Thyroid gland (tissue), 4 donors: ENCODE measurements at places on chromosomes 2 and 18. TPM values are rescaled to one million over a fixed set of nuclear protein-coding genes. Genes with fewer than 3 reads are reported as not detected.

Gene SLC40A1
- total RNA-seq: 150 TPM

Gene MEIS1
- 6.8 TPM for total RNA-seq

Gene WDR35
- 17.9 TPM for total RNA-seq

Gene RAB11FIP5
- total RNA-seq: 38.7 TPM

Gene CTAGE1
- total RNA-seq: not detected

Gene FBXO36
- 17.9 TPM for total RNA-seq

Gene TMEM163
- total RNA-seq: 4.7 TPM

Gene DSG1
- total RNA-seq: not detected

Gene LIMS2
- 9.1 TPM for total RNA-seq

DNA sequence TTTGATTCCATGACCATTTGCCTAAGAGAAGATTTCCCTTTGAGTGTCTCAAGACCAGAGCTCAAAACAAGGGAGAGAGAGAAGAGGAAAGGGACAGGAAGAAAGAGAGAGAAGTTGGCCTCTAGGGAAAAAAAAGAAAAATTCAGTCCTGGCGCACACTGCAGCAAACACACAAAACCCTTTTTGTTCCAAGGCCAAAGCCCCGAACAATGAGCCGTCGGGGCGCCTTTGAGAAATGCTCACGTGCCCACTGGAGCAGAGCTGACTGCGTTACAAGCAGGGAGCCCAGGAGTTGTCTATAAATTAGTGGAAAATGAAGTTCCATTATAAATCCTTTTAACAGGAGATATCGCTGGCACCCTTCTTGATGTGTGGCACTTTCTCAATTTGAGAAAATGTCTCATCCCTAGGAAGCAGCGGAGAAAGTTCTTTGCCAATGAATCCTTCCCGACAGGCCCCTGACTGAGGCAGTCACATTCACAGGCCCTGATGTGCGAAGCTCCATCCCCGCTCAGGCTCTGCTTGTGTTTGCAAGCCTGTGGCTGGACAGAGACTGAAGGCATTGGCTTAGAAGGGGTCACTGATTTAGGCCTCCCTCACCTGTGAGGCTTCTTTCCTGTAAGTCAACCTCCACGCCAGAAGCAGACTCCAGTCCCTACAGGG, 32.1 kb upstream of the NCKAP5 start:
- no peak overlapping the region for H3K4me3 ChIP-seq
- H3K27me3 ChIP-seq: no peaks in the 10 kb centered on the region
- no peaks in the 10 kb centered on the region for H3K36me3 ChIP-seq
- H3K27ac ChIP-seq: no peak overlapping the region

GRCh38 chr2:39531220-39531777, 94.2 kb upstream of the MAP4K3 start:
- peaks cover 4% of the 10 kb centered on the region for H3K4me1 ChIP-seq
- no peak overlapping the region for H3K27ac ChIP-seq
- no peaks in the 10 kb centered on the region for H3K27me3 ChIP-seq
- H3K36me3 ChIP-seq: no peaks in the 10 kb centered on the region

DNA sequence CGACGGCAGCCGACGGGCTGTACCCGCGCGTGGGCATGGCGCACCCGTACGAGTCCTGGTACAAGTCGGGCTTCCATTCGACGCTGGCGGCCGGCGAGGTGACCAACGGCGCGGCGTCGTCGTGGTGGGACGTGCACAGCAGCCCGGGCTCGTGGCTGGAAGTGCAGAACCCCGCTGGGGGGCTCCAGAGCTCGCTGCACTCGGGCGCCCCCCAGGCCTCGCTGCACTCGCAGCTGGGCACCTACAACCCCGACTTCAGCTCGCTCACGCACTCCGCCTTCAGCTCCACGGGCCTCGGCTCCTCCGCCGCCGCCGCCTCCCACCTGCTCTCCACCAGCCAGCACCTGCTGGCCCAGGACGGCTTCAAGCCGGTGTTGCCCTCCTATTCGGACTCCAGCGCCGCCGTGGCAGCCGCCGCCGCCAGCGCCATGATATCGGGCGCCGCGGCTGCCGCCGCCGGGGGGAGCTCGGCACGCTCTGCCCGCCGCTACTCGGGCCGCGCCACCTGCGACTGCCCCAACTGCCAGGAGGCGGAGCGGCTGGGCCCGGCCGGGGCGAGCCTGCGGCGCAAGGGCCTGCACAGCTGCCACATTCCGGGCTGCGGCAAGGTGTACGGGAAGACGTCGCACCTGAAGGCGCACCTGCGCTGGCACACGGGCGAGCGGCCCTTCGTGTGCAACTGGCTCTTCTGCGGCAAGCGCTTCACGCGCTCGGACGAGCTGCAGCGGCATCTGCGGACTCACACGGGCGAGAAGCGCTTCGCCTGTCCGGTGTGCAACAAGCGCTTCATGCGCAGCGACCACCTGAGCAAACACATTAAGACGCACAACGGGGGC, 2.0 kb downstream of the SP9 start:
- H3K4me3 ChIP-seq: no peak overlapping the region
- peaks cover 28% of the 10 kb centered on the region for H3K4me1 ChIP-seq
- no peaks in the 10 kb centered on the region for H3K36me3 ChIP-seq

DNA sequence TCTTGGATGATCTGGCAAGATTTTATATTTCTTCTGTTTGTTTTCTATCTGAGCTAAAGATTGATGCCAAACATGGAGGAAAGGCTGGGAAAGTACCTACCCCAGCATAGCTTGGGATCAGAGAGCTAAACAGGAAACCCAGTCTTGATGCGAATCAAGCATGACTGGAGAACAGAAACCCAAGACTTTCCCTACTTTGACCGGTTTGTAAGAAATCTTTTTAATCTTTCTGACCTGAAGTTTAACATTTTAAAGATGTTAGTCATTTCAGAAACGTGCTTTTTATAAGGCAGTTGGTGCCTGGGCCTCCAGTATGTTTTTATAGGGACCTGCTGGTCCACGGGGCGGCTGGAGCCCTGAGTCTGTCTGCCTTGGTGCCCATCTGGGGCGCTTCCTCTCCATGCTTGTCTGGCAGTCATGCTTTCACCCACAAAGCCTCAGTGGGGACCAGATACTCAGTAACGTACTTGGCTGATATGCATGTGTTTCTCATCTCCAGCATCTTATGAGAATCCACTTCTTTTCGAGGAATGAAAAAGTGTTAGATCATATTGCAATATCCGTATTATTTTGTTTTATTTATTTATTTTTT, 266.5 kb downstream of the PTGR3 start:
- no peak overlapping the region for H3K4me3 ChIP-seq
- DNase-seq: no peak
- H3K36me3 ChIP-seq: no peaks in the 10 kb centered on the region
- no peaks in the 10 kb centered on the region for H3K27me3 ChIP-seq
- H3K27ac ChIP-seq: no peak overlapping the region
- H3K4me1 ChIP-seq: no peaks in the 10 kb centered on the region

- H3K27me3 ChIP-seq: no peaks in the 10 kb centered on the region
- DNase-seq: no peak
- no peaks in the 10 kb centered on the region for H3K36me3 ChIP-seq
- no peak overlapping the region for H3K4me3 ChIP-seq
- peaks cover 61% of the 10 kb centered on the region for H3K4me1 ChIP-seq
These were observed 234.8 kb upstream of the SMAD2 start for GRCh38 chr18:48165111-48165866.

- no peaks in the 10 kb centered on the region for H3K36me3 ChIP-seq
- no peaks in the 10 kb centered on the region for H3K4me1 ChIP-seq
- DNase-seq: no peak
- no peaks in the 10 kb centered on the region for H3K27me3 ChIP-seq
- no peak overlapping the region for H3K27ac ChIP-seq
These were observed 53.2 kb downstream of the EEF1B2 start for GRCh38 chr2:206212673-206213513.

- peak; percentile 16 for DNase-seq
- no peaks in the 10 kb centered on the region for H3K36me3 ChIP-seq
- H3K4me1 ChIP-seq: no peaks in the 10 kb centered on the region
- H3K4me3 ChIP-seq: no peak overlapping the region
These were observed 125.5 kb downstream of the DYSF start for GRCh38 chr2:71578767-71579342.

DNA sequence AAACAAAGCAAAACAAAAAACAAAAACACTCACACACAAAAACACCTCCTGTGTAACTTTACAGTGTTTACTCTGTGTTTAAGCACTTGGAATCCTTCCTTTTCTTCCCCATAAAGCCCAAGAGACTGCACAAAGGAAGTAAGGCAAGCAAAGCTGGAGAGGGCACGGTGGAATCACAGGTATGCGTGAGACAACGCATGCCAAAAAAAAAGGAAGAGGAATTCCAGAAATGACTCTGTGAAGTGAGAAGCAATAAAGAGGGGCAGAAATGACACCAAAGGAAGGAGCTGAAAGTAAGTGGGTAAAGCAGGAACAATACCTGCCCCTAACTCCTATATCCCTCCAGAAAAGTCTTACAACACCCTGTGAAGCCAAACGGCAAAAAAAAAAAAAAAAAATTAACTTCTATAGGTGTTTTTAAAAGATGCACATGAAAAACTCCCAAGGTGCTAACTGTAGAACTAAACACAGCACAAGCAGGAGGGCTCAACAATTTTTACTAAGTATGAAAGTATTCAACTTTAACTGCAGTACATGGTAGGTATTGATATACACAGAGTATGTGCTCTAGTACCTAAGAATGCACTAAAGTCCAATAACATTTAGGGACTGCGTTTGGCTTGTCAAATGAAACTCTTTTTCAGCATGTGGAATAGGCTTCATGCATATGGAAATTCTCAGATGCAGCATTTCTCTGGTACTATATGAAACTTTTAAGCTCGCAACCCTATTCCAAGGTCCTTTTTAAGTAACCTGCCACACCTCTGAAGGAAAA, 9.1 kb downstream of the RND3 start:
- peaks cover 24% of the 10 kb centered on the region for H3K4me1 ChIP-seq
- H3K4me3 ChIP-seq: no peak overlapping the region
- H3K36me3 ChIP-seq: no peaks in the 10 kb centered on the region
- peak; percentile 27 for DNase-seq
- no peaks in the 10 kb centered on the region for H3K27me3 ChIP-seq

GRCh38 chr2:120441744-120442471, 96.0 kb downstream of the INHBB start:
- no peak overlapping the region for H3K4me3 ChIP-seq
- H3K27me3 ChIP-seq: no peaks in the 10 kb centered on the region
- peak; percentile 64 for DNase-seq
- peaks cover 16% of the 10 kb centered on the region for H3K4me1 ChIP-seq
- no peak overlapping the region for H3K27ac ChIP-seq

DNA sequence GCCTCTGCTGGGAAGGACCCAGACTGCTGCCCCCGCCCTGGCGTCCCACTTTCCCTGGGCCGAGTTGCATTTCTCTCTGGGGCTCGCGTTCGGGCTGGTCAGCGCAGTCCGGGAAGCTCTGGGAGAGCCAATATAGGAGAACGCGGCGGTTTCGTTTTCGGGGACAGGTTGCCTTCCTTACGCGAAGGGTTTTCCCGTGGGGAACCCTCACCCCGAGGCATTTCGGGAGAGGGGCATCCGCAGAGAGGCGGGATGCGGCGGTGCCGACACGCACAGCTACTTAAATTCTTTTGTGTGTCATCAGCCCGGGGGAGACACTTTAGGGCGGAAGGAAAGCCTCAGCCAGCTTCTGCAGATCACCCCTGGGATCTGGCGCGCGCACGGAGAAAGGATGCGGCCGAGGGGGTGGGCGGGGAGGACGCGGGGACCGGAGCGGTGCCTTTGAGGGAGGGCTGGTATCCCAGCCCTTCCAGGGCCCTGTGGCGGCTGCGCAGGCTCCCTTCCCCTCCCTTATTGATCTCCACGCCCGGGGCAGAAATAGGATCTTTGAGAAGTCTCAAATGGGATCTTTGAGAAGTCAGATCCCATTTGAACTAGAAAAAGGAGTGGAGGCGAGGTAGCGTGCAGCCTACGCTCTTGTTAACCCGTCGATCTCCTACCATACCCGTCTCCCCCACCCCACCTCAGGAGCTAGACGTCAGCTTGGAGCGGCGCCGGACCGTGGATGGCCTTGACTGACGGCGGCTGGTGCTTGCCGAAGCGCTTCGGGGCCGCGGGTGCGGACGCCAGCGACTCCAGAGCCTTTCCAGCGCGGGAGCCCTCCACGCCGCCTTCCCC, 1.2 kb downstream of the GATA6 start:
- no peaks in the 10 kb centered on the region for H3K36me3 ChIP-seq
- DNase-seq: peak; percentile 60
- H3K27me3 ChIP-seq: peaks cover 28% of the 10 kb centered on the region
- H3K27ac ChIP-seq: peak overlapping the region; percentile 97

GRCh38 chr2:12796657-12797056, 79.9 kb downstream of the TRIB2 start:
- no peaks in the 10 kb centered on the region for H3K4me1 ChIP-seq
- H3K27me3 ChIP-seq: no peaks in the 10 kb centered on the region
- no peak overlapping the region for H3K4me3 ChIP-seq

DNA sequence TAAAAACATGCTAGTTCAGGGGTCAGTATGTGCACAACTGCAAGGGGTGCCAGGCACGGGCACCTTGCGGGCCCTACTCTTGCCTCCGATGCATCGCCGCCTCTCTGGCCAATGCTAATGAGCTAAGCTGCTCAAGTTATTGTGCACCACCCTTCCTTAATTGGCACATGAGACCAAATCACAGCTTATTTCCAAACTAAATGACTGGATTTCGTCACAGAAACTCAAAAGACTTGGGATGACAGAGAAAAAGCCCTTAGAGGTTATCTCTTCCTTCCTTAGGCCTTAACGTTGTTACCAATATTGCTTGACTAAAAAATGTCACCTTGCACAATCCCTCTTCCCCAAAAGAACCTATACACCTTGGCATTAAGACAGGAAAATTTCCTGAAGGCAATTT, 7.7 kb downstream of the RNF149 start:
- H3K4me3 ChIP-seq: no peak overlapping the region
- peaks cover 21% of the 10 kb centered on the region for H3K4me1 ChIP-seq
- H3K36me3 ChIP-seq: no peaks in the 10 kb centered on the region

GRCh38 chr2:143545949-143546255, 416.7 kb downstream of the ARHGAP15 start:
- H3K27ac ChIP-seq: no peak overlapping the region
- H3K4me1 ChIP-seq: no peaks in the 10 kb centered on the region
- no peaks in the 10 kb centered on the region for H3K27me3 ChIP-seq
- H3K36me3 ChIP-seq: no peaks in the 10 kb centered on the region
- H3K4me3 ChIP-seq: no peak overlapping the region
